ENCODE measurements at places on chromosomes 13 and 19. TPM values are rescaled to one million over a fixed set of nuclear protein-coding genes. Genes with fewer than 3 reads are reported as not detected.

Gene CCDC169
- total RNA-seq = 6.7 TPM

Gene APC2
- 0.83 TPM for total RNA-seq

Gene SYCN
- not detected for total RNA-seq

Gene TEX29
- total RNA-seq = not detected

Gene MADCAM1
- 0.15 TPM for total RNA-seq

Gene PEAK3
- total RNA-seq = not detected

Gene LRRC25
- 0.15 TPM for total RNA-seq

Gene SLC25A41
- under 0.01 TPM for total RNA-seq

Gene GJB6
- not detected for total RNA-seq

Gene CEACAM5
- total RNA-seq = not detected

Gene WASF3
- total RNA-seq = 12.2 TPM

Gene ZNF418
- total RNA-seq = 10.3 TPM

Gene CYP4F2
- not detected for total RNA-seq

Gene TPTE2
- not detected for total RNA-seq

Gene KLF12
- 11.6 TPM for total RNA-seq

Gene MIER2
- total RNA-seq = 14.5 TPM

Gene EMC10
- 58.7 TPM for total RNA-seq

Gene HSD17B14
- total RNA-seq = 6.0 TPM

Gene LINGO3
- total RNA-seq = not detected

Gene KLK5
- not detected for total RNA-seq

Gene ICAM4
- 1.2 TPM for total RNA-seq
